ENCODE measurements at places on chromosomes 6 and 20.
A peak's percentile ranks its signal among the peaks of the same experiment; 100 is the strongest.

DNA sequence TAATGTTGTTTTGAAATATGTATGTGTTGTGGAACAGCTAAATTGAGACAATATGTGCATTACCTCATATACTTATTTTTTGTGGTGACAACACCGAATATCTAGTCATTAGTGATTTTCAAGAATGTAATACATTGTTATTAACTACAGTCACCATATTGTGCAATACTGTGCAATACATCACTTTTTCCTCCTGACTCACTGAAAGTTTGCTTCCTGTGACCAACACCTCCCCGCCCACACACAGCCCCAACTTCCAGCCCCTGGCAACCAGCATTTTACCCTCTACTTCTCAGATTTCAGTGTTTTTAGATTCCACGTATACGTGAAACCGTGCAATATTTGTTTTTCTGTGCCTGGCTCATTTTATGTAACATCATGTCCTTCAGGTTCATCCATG, 627.9 kb downstream of the PRKN start:
- DNase-seq: peak; percentile 95

DNA sequence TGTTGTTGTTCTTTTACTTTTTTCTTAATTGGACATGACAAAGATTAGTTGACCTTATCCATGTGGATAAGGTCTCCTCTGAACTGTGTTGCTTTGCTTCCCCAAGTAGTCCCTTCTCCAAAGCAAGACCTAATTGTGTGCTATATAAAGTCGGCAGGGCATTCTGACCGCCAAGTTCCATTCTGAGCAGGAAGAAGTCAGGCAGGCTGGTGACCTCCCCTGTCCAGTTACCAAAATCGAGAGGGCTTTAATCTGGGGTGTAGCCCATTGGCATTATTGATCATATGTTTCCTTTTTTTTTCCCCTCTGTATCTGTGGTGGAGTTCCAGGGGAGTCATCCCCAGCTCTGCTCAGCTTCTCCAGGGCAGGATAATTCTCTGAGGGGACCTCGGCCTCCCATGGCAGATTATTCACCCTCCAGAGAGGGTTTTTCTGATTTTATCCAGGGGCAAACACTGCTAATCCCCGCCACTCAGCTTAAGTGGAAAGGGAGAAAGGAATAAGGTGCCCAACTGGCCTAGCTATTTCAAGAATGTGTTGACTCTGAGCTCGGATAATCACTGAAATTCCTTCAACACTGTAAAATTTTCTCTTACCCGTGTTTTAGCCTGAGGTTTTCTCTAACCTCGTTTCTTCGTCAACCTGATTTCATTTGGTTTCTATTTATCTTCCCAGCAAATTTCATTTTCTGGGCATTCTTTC, 71.8 kb upstream of the L3MBTL3 start:
- DNase-seq: no peak

DNA sequence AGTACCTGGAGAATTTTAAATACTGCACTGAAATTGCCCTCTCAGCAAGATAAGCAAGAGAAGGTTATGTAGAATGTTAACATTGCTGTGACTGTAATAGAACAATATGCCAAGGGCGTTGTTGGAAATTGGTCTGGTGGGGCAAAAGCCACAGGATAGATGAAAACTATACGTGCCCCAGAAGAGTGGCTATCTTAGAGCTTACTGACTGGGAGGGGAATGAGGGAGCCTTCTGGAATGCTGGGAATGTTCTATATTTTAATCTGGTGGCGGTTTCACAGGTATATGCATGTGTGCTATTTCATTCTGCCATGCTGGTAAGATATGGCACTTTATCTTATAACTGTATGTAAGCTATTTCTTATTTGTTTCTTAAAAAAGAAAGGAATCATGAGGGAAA, 35.2 kb upstream of the YWHAB start:
- DNase-seq: no peak

DNA sequence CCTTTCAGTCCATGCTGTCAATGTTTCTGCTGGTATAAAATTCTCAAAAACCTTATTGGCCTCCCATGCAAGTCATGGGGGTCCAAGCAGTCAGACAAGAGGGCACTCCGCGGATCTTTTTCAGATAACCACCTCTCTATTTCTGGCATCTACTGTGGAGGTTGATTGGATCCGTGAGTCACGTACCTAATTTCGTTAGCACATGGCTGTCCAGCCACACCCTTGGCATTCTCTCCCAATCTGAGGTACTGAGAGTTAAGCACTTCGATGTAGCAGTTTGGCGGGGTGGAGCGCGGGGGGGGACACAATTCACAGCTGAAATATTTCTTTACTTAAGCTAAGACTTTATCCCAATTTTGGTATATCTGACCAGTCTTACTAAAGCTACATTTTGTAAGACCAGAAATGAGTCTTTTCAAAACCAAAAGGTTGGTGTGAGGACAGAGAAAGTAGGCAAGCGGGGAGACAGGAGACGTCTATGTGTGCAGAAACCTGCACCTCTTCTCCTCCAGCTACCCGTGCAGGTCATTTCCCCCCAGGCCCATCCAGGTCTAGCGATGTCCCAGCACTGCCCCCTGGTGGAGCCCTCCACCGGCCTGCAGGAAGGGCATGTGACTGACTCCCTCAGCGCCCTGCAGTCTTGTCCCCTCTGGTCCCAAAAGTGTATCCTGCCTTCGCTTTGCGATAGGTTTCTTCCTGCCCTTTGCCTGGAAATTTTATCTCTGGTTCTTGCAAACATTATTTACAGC, 113.1 kb downstream of the ADAT2 start:
- DNase-seq: peak; percentile 21

- DNase-seq: no peak
Observed at GRCh38 chr6:136503303-136504029, 46.8 kb downstream of the MAP7 start.

DNA sequence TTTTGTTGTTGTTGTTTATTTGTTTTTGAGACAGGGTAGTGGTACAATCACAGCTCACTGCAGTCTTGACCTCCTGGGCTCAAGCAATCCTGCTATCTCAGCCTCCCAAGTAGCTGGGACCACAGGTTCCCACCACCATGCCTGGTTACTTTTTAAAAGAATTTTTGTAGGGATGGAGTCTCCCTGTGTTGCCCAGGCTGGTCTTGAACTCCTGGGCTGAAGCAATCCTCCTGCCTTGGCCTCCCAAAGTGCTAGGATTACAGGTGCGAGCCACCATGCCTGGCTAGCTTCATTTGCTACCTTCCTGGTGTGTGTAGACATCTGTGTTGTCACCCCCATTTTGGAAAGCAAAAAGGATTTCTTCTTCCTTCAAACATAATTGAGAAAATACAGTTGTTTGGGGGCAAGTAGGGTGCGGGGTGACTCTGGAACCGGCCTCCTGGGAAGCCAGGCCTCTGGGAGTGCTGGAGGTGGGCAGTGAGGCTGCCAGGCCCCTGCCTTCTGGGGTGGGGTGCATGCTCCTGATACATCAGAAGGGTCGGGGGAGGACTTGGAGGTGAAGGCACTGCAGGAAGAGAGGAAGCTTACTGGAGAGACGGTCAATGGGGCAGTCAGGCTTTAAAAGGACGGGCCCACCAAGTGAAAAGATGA, 28.4 kb downstream of the SYNJ2 start:
- no peak for DNase-seq

- DNase-seq: no peak
Observed at GRCh38 chr6:101013612-101014195, 132.6 kb upstream of the ASCC3 start.

- DNase-seq: no peak
Observed at GRCh38 chr6:43970913-43971775, 156.1 kb downstream of the MRPL14 start.

DNA sequence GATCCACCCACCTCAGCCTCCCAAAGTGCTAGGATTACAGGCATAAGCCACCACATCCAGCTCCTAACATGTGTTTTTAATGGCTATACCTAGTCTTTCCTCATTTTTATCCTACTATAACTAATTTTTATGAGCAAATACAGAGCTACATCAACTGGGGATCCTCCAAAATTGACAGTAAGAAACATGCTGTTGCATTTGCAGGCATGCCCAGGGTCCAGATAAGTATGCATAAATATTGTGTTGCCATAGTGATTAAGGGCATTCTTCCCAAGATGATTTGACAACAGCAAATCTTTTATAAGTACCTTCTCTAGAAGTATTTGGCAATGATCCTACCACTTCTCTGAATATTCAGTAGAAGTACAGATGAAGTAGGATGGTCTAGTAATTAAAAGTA, 41.9 kb upstream of the MOXD1 start:
- DNase-seq: peak; percentile 42

DNA sequence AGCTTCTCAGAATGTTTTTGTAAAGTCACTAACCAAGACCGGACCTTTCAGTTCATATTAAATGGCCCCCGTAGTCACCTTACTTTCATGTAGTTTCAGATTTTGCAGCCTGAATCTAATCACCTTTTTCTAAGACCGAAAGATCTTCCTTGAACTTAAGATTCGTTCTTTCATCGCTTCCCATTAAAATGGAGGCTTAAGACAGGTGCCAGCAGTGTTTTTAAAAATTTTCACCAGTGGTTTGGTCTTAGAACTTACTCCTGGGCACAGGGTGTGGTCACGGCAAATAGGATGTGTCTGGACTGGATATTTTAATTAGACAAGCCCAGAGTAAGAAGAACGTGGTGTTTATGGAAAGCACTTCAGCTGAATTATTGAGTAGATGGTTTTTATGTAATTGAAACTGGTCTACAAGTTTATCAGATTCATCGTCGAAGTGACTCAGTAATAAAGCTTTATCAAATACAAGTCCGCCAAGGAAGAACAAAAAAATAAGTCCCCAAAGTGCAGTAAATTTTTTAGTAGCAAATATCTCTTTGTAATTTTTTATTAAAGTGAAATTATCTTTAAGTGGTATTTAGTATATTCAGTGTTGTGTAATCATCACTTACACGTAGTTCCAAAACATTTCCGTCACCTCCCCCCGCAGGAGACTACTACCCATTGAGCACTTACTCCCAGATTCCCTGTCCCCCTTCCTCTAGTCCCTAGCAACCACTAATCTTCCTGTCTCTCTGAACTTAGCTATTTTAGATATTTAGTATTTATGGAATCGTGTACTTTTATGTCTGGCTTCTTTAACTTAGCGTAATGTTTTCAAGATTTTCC, 868 bp downstream of the SRSF3 start:
- peak; percentile 59 for DNase-seq

- peak; percentile 62 for DNase-seq
Observed at GRCh38 chr6:138428944-138429598, 25.0 kb downstream of the HEBP2 start.

- DNase-seq: peak; percentile 54
Observed at GRCh38 chr6:69866770-69867638, 648 bp downstream of the COL19A1 start.

DNA sequence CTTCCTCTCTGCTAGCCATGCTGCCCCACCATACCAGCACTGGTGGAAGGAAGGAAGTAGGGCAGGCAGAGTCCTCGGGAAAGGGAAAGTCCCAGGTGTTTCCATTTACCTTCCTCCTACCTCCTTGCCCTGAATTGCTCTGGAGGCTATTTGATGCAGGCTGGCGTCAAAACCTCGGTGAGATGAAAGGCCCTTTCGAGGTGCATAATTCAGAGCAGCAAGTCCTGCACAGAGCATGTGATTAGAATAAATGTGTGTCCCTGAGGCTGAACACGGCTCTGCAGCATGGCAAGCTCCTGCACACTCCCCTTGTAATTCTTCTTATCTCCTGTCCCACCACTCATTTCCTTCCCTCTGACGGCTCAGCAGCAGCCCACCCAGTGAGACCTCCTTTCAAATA, 98.7 kb upstream of the LRFN2 start:
- no peak for DNase-seq

DNA sequence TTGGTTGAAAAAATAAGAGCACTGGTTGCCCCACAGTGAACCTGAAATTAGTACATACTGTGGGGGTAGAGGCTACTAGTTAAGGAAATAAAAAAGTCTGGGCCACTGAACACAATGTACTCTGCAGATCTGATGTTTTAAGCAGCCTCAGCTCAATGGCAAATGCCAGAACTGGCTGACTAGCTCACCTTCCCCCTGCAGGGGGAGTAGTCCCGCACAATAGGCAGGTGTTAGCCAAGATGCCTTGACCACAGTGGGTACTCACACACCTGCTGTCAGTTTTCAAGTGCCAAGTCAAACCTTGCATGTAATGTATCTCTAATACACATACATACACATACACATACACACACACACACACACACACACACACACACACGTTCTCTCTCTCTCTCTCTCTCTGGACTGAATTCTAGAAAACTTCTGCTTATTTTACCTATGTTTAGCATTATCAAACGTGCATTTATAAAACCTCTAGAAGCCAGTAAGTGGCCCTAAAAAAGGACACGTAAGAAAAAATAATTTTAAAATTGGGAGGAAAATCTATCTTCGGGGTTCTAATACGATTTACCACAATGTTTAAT, 36.1 kb downstream of the GMDS start:
- no peak for DNase-seq

GRCh38 chr6:3873051-3873450, 23.9 kb downstream of the FAM50B start:
- no peak for DNase-seq

GRCh38 chr6:126143761-126144251, 157.5 kb downstream of the TRMT11 start:
- DNase-seq: no peak

GRCh38 chr6:12286373-12287110, 3.6 kb upstream of the EDN1 start:
- peak; percentile 67 for DNase-seq

DNA sequence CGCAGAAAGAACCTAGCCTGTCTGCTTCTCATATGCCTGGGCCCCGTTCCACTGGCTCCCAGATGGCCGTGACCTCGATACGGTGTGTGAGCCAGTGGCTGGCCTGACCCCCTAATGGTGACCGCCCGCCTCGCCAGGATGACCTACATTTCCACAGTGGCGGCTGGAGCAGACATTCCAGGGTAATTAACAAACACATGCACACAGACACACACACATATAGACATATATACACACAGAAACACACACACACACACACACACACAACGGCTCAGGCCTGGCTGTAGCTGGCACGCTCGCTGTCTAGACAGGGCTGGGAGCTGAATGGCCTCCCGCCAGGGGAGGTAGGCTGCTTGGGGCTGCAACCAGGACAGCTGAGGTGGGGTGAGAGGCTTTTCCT, 227.1 kb downstream of the ANKRD60 start:
- DNase-seq: peak; percentile 40

DNA sequence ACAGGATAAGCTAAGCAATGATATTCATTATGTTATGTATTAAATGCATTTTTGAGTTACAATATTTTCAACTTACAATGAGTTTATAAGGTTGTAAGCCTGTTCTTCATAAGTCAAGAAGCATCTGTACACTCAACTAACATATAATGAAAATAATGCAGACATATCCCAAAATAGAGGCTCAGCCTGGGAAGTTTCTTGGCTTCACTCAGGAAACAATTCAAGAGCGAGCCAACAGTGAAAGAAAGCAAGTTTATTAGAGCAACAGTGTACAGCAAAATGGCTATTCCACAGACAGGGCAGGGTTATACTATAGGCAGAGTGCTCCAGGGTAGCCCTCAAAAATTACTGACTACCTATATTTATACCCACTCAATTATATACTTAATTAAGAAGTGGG, 1581.8 kb downstream of the HACE1 start:
- DNase-seq: no peak

Measured in fibroblast of skin of scalp (primary cell).